ENCODE measurements at places on chromosomes 2 and 18.

GRCh38 chr2:188797371-188797770, 176.8 kb upstream of the COL3A1 start:
- no peak for DNase-seq

DNA sequence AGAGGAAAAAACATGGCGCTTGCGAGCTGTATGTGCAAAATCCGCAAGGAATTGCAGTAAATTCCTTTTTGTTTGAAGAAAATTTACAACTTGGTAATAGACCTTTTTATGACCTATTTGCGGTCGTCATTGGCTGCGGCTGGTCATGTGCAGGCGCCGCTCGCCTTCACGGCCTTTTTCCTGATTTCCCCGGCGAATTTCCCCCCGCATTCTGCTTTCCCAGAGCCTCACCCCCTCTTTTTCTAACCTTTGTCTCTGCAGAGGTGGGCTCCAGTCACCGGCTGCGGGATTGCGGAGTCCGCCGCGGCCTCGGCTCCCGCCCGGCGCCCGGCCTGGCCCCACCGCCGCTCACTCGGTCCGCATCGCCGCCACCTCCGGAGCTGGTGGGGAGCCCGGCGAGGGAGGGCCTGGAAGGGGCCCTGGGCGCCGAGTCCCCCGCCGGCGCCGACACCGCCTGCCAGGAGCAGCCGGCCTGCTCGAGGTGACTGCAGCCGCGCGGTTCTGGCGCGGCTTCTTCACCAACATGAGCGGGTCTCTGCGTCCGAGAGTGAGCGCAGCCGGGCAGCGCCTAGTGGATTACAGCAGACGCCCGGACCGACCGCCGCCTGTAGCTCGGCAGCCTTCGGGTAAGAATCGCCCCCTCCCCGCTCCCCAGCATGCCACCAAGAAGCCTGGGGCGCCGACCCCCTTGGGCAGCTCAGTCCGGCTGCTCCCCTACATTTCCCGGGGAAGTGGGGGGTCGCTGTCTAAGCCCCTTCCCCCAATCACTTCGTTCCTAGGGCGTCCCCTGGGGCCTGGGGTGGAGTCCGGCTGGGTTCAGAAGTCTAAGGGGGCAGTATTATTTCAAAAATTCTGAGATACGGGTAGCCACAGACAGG, 7.1 kb downstream of the HOXD8 start:
- no peak for DNase-seq

GRCh38 chr2:200188876-200189275, 117.6 kb upstream of the SPATS2L start:
- DNase-seq: no peak

DNA sequence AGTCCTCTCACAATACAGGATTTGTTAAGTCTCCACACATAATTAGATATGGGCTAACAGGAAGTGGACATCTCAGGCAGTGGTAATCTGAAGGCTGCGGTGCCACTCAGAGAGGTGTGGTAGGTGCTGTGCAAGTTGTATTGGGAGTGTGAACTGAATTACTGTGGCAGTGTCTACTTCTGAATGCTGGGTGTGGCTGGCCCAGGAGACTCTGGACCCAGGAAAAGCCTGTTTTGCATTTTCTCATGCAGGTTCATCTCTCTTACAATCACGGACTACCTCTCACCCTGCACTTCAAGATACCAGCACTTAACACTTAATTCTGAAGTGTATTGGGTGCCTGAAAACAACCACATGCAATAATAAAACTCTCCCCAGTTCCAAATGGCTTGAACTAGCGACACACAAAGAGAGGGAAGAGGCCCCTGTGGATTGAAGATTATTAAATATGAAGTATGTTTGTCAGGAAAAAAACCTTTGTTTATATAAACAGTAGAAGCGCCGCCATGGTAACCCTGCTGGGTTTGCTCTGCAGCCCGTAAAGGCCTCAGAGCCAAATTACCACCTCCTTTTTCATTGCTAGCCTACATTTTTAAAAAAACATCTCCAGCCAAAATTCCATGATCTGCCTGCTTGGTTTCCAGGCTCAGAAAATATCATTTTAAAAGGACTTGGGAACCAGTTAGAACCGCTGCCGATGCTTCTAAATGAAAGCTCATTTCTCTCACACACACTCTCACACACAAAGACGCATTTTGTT, 77.5 kb downstream of the GFPT1 start:
- DNase-seq: peak; percentile 66

GRCh38 chr2:54471221-54471711, 15.1 kb downstream of the SPTBN1 start:
- DNase-seq: peak; percentile 64

DNA sequence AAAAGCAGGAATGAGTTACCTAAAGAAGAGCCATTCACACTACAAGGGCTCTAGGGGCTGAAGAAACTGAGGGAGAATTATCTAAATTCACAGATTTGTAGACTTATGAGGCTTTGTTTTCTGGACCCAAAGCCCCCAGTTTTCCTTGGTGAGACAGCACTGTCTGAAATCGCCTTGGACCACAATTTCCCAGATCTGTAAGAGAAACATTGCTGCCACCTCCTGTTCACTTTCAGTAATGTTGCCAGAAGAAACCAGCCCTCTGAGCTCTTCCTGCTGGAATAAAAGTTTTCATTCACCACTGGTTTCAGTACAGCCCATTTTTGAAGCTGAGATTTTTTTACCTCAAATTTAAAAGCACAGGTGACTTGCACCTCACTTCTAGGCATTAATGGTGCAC, 169.2 kb downstream of the CDH20 start:
- DNase-seq: peak; percentile 65

DNA sequence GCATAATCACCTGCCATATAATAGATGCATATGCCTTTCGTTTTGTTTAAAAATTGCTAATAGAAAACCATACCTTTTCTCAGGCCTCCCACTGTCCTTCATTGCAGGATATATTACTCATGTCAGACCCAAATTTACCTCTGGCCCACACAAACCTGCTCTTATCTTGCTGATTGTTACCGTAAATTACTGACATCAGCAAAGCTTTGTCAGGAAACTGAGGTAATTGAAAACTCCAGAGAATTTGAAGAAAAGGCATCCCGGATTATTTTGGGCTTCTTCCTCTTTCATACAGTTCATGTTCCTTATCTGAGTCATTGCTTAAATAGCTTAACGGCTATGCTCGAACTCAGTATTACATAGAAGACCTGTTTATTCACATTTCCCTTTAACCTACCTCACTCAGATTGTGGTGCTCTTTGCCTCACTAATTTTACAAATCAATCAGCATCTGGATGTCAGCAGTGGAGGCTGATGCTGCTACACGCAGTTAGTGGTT, 145.7 kb downstream of the ZEB2 start:
- peak; percentile 45 for DNase-seq

DNA sequence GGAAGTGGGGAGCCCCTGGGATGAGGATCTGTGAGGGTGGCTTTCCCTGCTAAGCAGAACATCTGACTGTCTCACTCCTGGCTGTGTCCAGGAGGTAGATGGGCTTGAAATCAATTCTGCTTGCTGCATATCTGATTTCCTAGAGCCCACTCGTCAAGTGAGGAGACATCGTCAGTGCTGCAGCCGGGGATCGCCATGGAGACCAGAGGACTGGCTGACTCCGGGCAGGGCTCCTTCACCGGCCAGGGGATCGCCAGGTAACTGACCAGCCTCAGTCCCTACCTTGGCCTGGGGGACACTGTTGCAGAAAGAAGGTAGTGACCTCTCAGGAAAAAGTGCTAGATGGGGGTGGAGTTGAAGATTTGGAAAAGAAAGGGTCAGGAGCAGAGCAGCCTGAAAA, 31.3 kb downstream of the CNGA3 start:
- DNase-seq: no peak

DNA sequence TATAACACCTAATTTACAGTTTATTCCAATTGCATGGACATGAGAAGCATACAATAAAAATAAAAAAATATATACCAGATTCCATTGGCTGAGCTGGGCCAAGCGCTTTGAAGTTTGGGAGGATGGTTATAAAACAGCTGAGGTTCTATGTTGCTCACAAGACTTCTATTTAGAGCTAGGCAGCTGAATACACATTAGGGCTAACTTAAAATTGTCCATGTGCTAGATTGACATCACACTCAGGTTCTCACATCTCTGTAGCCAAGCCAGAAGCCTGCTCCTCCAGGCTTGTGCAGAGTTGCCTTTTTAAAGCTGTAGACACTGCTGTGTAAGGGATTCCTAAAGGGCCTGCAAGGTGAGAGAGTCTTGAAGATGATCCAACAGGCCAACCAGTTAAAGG, 871.1 kb upstream of the FANCL start:
- no peak for DNase-seq

DNA sequence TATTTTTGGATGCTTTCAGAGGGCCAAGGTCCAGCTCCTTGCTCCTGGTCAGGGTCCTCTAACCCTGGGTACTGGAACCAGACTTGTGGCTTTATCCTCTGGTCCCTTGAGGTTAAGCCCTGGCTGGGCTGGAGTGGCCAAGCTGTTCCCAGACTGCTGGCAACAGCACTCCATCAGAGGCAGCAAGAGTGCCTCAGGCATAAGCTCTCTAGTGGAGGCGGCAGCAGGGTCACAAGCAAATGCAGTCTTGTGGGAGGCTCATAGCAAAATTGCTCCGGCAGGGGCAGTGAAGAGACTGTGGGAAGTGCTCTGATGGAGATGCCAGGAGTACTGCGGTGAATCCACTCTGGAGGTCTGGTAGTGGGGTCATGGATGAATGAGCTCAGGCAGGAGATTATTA, 128.9 kb upstream of the OTOS start:
- no peak for DNase-seq

DNA sequence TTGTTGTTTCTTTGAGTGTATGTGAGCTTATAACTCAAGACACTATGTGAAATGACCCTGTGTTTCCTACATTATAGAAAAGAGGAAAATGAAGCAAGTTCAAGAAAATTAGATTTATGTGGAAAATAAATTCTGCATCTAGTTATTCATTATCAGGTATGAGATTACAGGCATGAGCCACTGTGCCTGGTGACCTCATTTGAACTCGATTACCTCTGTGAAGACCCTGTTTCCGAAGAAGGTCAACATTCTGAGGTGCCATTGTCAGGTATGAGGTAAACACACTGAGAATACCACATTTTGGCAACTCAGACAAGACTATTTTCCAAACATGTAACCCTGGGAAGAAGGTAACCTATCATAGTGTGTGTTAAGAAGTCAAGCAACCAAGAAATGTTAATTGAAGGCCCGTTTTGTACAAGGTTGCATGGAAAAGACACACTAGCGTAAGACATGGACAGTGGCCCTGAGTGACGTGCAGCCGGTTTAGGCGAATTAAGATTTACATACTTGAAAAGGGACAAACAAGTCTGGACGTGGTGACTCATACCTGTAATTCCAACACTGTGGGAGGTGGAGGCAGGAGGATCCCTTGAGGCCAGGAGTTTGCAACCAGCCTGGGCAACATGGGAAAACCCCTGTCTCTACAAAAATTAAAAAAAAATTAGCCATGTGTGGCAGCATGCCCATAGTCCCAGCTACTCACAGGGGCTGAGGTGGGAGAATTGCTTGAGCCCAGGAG, 186.6 kb downstream of the NEDD4L start:
- no peak for DNase-seq

DNA sequence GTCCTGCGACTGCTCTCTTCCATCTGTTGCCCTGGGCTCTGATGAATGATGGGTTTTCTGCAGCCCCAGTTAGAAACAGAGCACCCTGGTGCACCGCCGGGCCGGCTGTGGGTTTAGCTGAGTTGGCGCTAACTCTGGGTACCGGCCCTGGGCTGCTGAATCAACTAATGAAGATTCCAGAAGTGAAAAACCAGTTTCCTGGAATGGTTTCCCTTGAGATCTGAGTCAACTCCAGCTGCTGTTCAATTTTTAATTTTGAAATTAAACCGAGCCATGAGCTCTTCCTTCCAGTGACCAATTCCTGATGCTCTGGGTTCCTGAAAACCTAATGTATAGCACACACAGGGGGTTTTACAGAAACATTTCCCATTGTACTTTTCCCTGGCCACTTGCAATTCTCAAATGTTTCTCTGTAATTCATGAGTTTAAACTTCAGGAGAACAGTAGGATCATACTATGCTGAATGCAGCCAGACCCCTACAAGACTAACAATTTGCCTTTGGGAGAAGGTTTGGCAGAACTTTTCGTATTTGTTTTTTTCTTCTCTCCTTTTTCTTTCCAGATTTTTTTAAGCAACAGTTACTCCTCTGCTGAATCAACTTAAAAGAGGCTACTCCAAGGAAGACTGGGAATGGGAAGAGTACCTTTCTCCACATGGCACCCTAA, 5.5 kb downstream of the COL6A3 start:
- DNase-seq: peak; percentile 47

- no peak for DNase-seq
These were observed 20.4 kb downstream of the RAB12 start for GRCh38 chr18:8629602-8630001.

All from astrocyte of the spinal cord (primary cell).